NCI-H1694 (cell line): ENCODE measurements at places on chromosomes 3 and 15.

DNA sequence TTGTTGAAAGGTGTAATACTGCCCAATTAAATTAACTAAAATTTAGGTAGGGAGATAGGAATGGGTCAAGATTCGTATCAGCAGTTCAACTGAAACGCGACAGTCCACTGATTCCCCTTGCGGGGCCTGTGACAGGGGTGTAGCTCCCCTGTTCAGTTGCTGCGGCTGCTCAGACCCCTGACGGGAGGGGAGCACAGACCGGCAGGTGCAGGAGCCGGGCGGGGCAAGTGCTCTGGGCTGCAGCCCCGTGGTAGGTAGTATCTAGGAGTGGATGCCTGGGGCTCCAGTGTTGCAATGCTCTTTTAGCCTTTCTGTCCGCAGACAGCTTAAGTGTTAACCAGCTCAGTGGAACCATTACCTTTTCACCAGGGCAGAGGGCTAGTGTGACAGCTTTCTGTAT, 164.9 kb downstream of the ROBO2 start:
- DNase-seq = no peak

- DNase-seq = no peak
These were observed 227.4 kb upstream of the AZI2 start for GRCh38 chr3:28575746-28576613.

GRCh38 chr3:54994111-54994513, 66.3 kb upstream of the LRTM1 start:
- no peak for DNase-seq

GRCh38 chr3:9946112-9947024, 5.8 kb downstream of the PRRT3 start:
- peak; percentile 19 for DNase-seq

DNA sequence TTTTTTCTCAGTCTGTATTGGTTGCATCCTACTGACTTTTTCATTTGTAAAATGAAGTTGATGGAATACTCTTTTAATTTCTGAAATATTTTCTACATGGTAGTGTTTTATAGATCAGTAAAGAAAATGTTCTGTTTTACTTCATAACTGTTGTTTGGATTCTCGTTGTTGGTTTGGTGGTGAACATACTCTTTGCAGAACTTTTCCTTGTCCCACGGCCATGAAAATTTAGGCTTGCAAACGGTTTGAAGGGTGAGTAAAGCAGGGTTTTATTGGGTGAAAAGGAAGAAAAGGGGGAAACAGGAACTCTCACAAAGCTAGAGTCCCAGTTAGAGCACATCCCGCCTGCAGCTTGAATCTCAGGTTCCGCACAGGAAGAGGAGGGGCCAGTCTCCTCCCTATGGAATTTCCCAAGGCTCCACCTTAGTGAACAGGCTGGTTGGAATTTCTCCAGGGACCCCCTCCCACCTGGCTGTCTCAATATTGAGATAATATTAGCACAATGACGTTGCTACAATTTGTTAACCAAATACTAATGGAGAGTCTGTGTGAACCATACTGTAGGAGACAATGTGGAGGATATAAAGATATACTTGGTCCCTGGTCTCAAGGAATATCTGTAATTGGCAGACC, 5.6 kb downstream of the PDCD6IP start:
- DNase-seq = no peak

GRCh38 chr15:38682861-38683260, 118.2 kb upstream of the RASGRP1 start:
- no peak for DNase-seq

DNA sequence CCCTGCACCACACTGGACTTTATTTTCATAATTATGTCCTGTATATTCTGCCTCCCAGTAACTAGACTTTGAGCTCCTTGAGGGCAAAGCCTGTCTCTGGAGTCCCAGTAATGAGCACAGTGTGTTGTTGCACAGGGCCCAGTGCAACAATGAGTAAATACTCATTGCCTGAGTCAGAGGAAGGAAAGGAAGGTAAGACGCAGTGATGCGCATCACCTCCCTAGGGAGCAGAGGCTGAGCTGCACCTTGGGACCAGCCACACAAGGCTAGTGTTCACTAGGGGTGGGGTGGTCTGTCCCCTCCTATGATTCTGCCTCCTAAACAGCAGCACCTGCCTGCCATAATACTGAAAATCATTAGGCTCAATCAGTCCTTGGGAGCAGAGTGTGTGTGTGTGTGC, 86.6 kb upstream of the ADAMTSL3 start:
- DNase-seq = no peak

- no peak for DNase-seq
These were observed 9.2 kb upstream of the SSR3 start for GRCh38 chr3:156563900-156564682.

DNA sequence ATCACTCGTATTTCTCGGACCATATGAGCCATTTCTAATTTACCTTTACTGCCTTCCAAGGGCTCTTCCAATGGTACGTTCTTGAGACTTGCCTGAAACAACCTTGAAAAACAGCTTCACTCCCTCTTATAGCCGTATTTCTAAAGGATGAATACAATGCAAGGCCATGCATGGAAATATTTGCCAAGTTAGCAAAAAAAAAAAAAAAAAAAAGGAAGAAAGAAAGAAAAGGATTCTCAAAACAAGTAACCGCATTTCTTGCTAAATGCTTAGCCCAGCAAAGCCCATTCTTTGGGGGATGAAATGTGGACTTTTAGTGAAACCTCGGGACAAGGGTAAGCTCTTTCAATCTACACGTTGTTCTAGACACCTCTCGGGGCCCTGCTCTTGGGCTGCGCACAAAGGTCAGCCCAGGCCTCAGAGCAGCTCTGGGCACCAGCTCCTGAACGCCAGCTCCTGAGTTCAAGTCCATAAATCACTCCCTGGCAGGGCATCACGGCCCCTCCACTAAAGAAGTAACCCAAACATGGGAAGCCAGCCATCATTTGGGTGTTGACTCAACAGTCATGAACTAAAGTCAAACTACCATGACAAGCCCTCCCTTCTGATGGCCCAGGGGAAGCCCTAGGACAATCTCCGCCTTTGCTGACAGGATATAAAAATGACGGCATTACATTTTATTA, 132.7 kb downstream of the ADAMTS17 start:
- no peak for DNase-seq

GRCh38 chr3:45592830-45593707, 1.5 kb upstream of the LIMD1 start:
- DNase-seq = peak; percentile 34

GRCh38 chr3:189288348-189289235, 116.8 kb downstream of the TPRG1 start:
- DNase-seq = no peak

DNA sequence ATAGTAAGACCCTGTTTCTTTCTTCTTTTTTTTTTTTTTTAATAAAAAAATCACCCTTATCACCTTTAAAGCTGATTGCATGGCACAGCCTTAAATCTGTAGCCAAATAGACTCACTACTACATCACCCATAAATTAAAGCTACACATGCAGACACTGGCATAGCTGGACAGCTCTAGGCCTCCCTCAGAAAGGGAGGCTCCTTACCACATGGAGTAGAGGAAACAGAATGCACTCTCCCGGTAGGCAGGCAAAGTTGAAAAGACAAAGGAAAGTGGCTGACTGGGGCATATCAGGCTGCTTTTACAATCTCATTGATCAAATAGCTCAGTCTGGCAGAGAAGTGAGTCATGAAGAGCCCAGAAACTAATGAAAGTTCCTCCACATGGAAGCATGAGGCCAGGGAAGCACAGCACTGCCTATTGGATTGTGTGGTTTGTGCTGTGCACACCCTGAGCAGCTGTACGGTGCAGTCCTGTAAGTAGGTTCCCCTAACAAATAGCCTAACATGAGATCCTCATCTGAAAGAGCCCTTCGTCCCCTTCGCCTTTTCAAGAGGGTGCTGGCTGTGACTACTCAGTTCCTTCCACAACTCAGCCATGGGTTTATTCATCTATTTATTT, 32.7 kb upstream of the FAM98B start:
- no peak for DNase-seq

GRCh38 chr3:169227911-169228310, 435.6 kb downstream of the MECOM start:
- DNase-seq = no peak

- DNase-seq = peak; percentile 6
These were observed 287.5 kb downstream of the MAGI1 start for GRCh38 chr3:65751123-65751700.

DNA sequence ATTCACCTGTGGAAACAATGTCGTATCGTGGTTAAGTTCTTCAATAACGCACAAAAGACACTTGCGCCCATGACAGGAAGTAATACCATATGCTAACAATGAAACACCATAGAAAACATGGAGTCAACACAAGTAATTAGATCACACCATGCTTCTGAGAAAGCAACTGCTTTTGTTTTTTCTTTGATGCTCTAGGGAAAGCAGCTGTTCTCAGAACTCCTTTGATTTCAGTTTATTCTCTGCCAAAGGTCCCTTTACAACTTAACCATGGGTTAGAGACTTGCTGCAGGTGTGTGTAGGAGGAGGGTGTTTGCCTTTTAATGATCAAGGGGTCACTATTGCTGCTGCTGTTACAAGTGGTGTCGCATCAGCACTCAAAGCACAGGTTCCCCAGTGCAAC, 324.0 kb upstream of the SLCO3A1 start:
- DNase-seq = no peak

DNA sequence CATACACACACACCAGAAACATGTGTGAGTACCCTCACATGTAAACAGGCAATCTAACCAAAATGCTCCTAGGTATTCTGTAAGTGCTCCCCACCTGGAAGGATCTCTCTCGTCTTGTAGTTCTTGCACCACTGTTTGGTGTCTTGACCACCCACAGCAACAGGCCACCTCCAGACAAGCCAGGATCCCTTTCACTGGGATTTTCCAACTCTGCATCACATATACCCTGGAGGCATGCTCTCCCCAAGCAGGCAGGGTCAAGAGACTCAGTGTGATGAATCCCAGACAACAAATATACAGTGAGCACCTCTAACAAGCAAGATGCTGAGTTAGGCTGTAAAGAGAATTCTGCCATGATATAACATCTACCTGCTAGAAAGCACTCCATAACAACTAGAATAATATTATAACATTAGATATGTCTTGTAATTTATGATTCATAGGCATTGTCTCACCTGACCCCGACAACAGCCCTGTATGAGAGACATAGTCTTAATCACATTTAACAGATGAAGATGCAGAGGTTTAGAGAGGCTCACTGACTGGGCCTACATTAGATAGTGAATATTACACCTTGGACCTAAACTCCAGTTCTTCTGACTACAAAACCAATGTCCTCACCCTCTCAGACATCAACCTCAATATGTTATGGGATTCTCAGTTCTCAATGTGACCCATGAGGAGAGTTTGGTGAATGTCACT, 76.5 kb upstream of the BCL6 start:
- DNase-seq = no peak

- DNase-seq = no peak
These were observed 22.1 kb downstream of the TYRO3 start for GRCh38 chr15:41581110-41581509.

DNA sequence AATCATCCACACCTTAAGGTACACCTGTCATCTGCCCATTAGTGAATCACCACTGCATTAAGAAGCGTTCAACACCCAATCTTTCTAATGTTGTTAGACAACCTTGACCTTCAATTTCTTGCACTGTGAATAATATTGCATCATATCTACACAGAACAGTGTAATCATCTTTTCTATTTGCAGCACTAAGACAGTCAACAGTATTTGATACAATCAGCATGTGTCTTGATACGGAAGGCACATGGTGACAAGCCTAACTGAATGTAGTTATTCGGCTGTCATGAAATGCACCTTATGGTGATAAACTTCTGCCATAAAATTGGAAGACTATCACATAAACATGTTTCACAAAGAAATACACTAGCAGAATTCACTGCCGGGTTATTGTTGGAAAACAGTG, 253.9 kb upstream of the THRB start:
- DNase-seq = no peak

DNA sequence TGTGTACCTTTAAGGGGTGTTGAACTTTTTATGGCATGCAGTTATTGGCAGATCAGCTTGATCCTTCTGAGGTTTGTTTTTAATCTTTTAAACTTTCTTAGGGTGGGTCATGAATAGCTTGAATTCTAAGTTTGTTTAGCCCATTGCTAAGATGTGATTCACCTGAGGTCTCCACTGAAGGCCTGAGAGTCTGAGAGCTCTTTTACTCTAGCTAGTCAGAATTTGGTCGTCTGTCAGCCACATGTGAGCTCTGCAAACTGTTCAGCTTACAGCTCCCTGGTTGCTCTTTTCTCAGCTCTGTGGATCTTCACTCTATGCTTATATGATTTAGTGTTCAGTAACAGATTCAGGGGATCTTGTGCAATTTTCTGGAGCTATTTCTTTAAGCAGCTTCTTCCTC, 161.3 kb downstream of the ABHD5 start:
- no peak for DNase-seq

GRCh38 chr3:70822669-70823068, 510.2 kb upstream of the MDFIC2 start:
- DNase-seq = peak; percentile 36

DNA sequence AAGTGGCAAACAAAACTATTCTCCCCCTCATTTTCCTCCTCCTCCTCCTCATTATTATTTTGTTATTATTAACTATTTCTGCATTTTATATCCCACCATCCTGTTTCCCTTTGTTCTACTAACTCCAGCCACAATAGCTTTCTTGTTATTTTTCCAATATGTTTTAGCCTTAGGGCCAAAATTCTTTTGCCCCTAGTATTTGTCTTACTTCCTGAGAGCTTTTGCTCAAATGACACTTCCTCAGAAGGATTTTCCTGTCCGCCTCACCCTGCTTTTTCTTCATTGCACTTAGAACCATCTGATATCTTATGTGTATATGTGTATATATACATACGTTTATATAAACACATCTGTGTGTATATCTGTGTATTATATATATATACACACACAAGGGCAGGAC, 32.7 kb upstream of the NUDT16 start:
- DNase-seq = no peak

GRCh38 chr3:139491966-139492365, 15.7 kb upstream of the RBP2 start:
- no peak for DNase-seq

DNA sequence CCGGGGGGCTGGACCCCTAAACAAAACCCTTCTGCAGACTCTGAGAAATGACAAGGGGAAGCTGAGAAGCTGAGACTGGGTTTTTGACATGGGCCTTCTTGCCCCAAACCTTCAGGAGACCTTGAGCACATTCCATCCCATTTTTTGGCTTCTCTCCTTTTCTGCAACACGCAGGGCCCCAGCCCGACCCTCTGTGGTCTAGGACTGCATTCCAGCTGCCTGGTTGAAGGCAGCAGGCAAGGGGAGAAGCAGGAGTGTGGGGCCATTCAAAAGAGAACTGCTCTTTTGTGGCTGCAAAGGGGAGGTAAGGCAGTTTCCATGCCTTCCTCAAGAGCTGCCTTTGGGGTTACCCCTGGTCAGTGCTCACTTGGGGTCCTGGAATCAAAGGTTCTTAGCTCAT, 263.0 kb downstream of the TLE3 start:
- no peak for DNase-seq

DNA sequence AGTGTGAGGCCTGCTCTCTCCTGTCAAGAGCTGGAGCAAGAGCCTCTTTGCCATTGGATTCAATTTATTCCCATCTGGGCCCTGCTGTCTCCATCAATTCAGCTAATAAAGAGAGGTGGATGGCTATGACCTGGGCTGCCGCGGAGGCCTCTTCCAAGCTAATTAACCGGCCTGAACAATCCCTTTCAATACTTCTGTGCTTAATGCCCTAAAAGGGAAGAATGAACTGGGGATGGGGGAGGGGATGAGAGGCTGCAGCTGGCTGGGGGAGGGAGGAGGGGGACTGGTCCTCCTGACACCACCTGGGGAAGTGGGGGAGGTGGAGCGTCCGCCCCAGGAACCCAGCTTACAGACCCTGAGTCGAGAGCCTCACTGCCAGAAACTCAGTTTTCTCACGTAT, 33.4 kb upstream of the PRR23E start:
- DNase-seq = peak; percentile 23

- DNase-seq = no peak
These were observed 1.3 kb downstream of the TTBK2 start for GRCh38 chr15:42919308-42919707.

GRCh38 chr3:31353166-31353565, 179.6 kb upstream of the STT3B start:
- DNase-seq = no peak
